GM03348 (cell line): ENCODE measurements at places on chromosomes 16 and 17.

- DNase-seq, result no peak
Measured at GRCh38 chr16:66614161-66614802, 9.8 kb downstream of the CMTM3 start.

DNA sequence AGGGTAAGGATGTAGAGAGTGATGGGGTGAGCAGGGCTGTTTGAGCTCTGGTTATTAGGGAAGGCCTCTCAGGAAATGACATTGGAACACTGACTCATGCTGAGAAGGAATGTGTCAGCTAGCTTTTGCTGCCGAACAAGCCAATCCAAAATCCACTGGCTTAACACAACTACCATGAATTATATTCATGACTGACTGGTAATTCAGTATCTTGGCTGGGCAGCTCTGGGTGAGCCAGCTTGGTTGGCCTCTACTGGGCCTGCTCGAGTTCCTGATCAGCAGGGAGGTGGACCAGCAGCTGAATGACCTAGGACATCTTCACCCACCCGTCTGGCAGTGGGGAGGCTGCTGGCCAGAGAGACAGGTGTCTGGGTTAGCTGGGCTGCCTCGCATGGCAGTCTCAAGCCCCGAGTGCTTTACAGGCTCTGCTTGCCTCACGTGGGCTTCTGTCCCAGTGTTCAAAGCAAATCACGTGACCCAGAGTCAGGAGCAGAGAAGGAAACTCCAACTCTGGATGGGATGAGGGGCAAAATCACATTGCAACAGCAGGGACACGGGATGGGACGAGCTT lies 209.4 kb downstream of the KATNIP start:
- peak; percentile 61 for DNase-seq

DNA sequence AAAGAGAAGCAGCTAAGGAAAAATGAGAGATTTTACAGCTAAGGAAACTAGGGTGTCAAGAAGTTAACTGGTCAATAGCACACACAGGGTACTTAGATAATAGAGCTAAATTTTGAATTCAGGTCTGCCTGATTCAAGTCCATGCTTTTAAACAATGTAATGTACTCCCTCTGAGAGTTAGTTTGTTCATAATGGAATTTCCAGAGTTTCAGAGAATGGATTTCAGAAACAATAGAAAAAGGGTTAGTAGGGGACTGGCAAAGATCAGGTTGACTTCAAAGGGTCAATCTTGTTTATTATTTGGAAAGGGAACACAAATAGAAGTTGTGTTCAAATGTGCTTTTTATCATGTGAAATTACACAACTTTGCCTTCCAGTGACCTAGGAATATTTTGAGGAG lies 17.9 kb downstream of the NSRP1 start:
- no peak for DNase-seq

GRCh38 chr16:79013930-79014660 lies 586.4 kb downstream of the MAF start:
- DNase-seq, result no peak

DNA sequence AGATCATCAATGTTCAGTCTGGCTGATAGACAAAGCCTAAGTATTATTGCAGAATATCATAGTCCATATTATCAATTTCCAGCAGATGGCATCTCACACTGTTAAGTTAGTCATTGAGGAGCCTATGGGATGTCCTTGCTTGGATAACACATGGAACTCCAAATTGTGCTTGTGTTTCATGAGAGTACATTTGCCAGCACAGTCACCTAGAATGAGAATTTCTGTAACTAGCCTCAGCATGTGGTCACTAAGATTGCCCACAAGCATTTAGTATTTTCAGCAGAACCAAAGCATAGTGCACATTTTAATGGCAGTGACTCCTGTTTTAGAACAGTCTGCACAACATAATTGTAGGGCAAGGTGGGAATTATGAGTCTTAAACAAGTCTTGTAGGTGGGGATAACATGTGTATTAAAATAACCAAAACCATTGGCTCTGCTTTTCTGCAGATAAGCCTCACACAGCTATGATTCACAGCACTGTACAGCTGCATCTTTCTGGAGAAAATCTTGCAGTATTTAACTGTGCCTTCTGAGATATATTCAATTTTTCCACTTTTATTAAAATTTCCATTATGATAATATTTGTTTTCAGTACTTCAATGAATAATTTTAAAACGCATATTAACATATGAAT lies 882.8 kb upstream of the SOX9 start:
- DNase-seq, result peak; percentile 51

DNA sequence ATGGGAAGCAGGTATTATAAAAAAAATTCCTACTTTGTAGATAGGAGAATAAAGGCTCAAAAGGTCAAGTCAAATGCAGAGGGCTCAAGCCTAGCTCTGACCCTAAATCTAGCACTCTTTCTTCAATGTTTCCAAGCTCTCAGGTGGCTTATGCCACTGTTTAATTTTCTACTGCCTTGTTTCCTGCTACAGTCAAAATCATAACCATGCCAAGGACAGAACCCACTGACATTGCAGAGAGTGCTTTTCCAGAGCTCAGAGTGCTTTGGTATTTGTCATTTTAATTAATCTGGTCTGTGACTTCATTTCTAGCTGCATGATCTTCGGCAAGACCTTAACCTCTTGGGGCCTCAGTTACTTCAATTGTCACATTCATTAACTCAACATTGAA lies 344.7 kb downstream of the CA10 start:
- no peak for DNase-seq

DNA sequence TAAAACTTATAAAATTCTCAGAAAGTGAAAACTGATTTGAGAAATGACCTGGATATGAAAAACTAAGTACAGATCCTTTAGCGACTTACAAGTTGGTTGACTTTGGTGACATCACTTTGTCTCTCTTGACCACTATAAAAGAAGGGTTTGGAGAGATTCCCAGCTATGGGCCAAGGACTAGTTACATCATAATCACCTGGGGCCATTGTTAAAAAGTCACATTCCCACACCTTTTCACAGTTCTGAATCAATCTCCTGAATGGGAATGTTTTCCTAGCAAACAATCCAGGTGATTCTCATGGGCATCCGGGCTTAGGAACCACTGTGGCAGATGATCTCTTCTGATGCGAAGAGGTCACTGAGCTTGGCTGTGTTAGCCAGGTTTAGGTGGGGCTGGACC lies 620 bp upstream of the VWA3A start:
- no peak for DNase-seq

- no peak for DNase-seq
Measured at GRCh38 chr17:74394977-74395376, 27.7 kb downstream of the GPR142 start.

GRCh38 chr17:79314617-79315357 lies 240.2 kb downstream of the ENGASE start:
- DNase-seq, result no peak

DNA sequence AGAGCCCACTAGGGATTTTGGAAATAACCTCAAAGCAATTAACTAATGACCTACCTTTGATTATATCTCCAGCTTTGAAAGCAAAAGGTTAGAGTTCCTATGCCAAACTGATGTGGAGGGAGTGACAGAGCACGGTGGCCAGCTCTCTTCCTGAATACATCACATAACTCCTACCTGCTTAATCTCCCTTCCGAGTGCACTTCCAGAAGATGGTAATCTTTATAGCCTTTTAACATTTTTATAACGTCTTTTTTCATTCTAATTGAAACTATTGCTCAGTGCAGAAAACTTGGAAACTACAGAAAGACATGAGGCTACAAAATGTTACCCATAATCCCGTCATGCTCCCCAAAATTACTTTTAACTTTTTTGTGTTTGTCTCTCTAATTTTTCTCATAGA lies 110.5 kb upstream of the COX10 start:
- DNase-seq, result no peak

GRCh38 chr17:55673743-55674506 lies 48.7 kb downstream of the TMEM100 start:
- no peak for DNase-seq

- peak; percentile 43 for DNase-seq
Measured at GRCh38 chr17:79612468-79613194, 1.8 kb upstream of the RBFOX3 start.

DNA sequence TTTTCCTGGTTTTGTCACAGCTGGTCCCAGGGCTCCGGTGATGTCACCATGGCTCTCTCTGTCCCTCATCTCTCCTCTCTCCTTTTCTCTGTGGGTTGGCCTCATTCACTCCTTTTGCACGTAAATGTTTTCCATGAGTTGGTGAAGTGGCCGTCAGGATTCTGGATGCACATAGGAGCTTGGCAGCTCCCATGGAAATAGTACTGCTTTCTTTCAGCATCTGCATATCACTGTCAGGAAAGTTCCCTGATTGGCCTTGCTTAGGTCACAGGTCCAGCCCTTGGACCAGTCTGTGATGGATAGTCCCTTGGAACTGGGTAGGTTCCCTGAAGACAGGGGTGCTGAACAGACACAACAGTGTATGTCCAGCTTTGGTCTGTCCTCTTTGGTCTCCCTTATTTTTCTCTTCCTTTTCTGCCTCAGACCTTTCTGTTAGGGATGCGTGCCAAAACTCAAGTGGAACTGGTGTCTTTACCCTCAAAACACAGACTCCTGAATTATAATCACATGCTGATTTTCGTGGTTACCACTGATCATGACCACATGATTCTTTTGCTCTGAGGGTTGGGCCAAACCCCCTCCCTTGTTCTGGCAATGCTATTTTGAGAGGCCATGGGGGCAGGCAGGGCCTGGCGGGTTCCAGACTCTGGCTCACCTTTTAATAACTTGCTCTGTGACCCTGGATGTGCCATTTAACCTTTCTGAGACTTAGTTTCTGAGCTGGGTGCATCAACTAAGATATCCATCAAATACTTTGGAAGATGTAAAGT lies 99.0 kb downstream of the MSI2 start:
- DNase-seq, result no peak

DNA sequence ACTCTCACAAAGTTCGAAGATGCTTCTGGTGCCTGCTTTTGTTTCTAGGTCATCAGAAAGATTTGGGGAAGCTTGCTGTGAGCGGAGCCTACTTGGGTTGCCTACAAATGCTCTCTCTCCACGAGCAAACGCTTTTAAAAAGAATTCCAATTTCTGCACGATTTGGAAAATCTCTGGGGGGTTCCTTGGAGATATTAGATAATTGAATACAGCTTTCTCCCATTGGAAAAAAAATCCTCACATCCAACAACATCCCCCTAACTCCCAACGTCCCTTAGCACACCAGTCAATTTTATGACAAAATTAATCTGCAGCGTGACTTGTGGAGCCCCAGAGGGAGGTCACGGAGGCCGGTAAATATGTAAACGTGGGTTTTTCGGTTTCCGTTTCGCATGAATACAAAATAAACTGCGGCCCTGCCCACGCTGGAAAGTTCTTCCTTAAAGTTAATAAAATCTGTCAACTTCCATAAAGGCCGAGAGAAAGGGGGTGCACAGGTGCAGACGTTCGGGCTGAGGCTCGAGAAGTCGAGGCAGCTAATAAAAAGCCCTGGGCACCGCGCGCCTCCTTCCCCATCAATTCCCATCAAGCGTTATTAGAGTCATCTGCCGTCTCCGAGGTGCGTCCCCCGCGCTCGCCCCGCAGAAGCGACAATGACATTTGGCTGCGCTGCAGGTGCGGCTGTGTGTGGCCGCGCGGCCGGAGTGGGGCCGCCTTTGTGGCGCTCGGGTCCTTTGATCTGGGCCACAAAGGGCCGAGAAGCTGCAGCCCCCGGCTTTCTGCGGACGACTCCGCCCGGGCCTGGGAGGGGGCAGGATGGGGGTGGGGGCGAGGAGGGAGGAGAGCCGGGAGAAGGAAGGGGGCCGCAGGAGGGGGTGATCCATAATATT lies 37.6 kb downstream of the SALL1 start:
- DNase-seq, result no peak

- no peak for DNase-seq
Measured at GRCh38 chr16:69309316-69309715, 1.8 kb upstream of the VPS4A start.

- DNase-seq, result peak; percentile 76
Measured at GRCh38 chr17:38663125-38663751, 11.5 kb downstream of the EPOP start.

DNA sequence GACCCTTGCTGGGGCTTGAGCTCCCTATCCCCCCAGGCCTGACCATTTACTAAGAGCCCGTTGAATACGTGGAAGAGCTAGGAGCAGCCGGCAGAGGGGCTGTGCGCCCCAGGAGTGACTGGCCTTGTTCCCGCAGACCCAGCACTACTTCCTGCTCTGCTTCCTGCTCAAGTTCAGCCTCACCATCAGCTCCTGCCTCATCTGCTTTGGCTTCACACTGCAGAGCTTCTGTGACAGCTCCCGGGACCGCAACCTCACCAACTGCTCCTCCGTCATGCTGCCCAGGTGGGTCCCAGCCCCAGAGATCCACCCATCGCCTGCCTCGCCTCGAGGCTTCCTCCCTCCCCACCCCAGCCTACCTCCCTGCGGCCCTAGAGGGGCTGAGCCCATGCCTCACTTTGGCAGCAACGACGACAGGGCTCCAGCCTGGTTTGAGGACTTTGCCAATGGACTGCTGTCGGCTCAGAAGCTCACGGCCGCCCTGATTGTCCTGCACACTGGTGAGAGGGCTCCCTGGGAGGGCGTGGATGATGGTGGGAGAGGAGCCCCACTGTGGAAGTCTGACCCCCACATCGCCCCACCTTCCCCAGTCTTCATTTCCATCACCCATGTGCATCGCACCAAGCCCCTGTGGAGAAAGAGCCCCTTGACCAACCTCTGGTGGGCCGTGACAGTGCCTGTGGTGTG lies 17.2 kb downstream of the CASKIN2 start:
- DNase-seq, result no peak

DNA sequence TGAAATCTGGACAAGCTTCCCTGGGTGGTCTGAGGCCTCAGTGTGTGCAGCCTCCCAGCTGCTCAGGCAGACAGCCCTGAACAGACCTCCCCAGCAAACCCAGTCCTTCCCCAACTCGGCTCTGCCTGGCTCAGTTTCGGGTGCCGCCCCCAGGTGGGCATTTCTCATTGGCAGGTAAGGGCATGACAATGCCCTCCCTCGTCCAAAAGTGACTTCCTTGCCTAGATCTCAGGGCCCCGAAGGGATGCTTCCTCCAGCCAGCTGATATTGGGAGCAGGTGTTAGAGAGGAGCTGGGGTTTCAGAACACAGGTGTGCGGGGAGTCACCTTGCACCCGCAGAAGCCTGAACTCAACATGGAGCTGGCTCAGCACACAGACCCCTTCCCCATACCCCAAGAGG lies 3.8 kb upstream of the PPL start:
- DNase-seq, result no peak

DNA sequence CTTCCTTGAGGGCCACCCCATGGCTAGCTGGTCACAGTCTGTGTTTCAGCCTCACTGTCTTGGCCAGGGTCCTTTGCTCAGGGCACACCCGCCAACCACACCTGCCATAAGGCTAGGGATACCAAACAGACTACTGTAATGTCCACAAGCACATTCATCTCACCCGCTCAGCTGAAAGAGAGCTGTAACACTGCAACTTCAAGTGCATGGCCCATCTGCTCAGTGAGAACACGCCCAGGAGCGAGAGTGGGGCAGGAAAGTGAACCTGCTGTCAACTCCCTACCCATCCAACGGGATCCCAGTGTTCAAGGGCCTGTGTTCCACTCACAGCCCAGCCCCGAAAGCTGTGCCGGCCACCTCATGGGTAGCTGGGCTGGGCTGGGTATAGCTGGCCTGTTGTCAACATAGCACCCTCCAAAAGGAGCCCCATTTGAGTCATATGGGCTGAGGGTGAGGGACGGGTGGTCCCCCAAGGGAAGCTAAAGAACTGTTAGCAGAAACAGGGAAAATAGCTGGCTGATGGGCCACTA lies 55.7 kb downstream of the SCNN1B start:
- no peak for DNase-seq

- no peak for DNase-seq
Measured at GRCh38 chr17:46976626-46977270, 2.3 kb downstream of the RPRML start.
